ENCODE measurements at places on chromosomes 2 and 18. TPM values are rescaled to one million over a fixed set of nuclear protein-coding genes. Genes with fewer than 3 reads are reported as not detected.
A peak's percentile ranks its signal among the peaks of the same experiment; 100 is the strongest.

GRCh38 chr2:234975611-234976010, 23.8 kb downstream of the SH3BP4 start:
- DNase-seq: no peak

- DNase-seq: no peak
These were observed 123.7 kb downstream of the PIK3C3 start for GRCh38 chr18:42078711-42079110.

- DNase-seq: no peak
These were observed 102.2 kb downstream of the ARHGEF33 start for GRCh38 chr2:38991899-38992298.

DNA sequence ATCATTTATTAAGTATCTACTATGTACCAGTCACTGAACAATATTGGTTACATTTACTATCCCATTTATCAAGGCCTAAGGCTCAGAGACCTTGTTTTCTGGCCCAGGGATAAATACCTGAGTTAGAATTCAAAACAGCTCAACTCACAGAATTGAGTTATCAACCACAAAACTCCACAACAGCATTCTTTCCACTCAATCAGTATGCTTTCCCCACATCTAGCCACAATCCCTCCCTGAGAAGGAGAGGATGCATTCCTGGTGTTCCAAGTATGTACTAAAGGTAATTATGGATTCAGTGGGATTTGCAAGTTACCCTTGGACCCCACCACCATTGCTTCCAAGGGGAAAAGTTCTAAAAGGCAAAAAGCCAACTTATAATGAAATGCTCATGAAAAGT, 104.2 kb upstream of the PID1 start:
- DNase-seq: no peak

- no peak for DNase-seq
These were observed 352.5 kb upstream of the GULP1 start for GRCh38 chr2:187939180-187939579.

GRCh38 chr2:163723881-163724280, 11.9 kb downstream of the FIGN start:
- DNase-seq: no peak

- no peak for DNase-seq
These were observed 175.4 kb downstream of the NRP2 start for GRCh38 chr2:205857520-205858237.

GRCh38 chr2:213151437-213152064, at the start of gene IKZF2:
Gene IKZF2, minus strand, starts transcription at chr2:213151612. Its CDS starts 2,983 bp downstream, at chr2:213148629.
- DNase-seq: peak; percentile 86

MYO7B gene
- total RNA-seq: 0.62 TPM

Data from sciatic nerve (tissue), 2 donors.